ENCODE measurements at places on chromosomes 5 and 9.

DNA sequence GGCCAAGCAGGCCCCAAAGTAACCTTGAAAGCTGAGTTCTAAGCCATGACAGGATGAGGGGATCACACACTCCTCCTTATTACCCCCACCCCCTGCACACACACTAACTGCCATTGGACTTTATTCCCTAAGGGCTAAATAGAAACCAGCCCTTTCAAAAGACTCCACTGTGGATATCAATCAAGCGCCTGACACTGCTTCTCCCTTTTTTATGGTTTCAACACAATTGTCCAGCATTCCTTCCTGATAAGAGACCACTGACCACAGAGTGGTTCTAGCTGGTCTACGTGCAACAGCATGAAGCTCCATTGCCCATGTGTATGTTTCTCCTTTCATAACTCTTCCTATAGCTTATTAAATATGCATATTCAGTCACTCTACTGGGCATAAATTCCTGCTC lies 34.7 kb downstream of the PAEP start:
- no peak for DNase-seq

GRCh38 chr9:38434853-38435252 lies 10.6 kb upstream of the IGFBPL1 start:
- DNase-seq, result no peak

- DNase-seq, result no peak
These were observed 28.5 kb downstream of the NFIL3 start for GRCh38 chr9:91395106-91395552.

GRCh38 chr9:33921967-33922895 lies 105.3 kb downstream of the UBE2R2 start:
- DNase-seq, result no peak

DNA sequence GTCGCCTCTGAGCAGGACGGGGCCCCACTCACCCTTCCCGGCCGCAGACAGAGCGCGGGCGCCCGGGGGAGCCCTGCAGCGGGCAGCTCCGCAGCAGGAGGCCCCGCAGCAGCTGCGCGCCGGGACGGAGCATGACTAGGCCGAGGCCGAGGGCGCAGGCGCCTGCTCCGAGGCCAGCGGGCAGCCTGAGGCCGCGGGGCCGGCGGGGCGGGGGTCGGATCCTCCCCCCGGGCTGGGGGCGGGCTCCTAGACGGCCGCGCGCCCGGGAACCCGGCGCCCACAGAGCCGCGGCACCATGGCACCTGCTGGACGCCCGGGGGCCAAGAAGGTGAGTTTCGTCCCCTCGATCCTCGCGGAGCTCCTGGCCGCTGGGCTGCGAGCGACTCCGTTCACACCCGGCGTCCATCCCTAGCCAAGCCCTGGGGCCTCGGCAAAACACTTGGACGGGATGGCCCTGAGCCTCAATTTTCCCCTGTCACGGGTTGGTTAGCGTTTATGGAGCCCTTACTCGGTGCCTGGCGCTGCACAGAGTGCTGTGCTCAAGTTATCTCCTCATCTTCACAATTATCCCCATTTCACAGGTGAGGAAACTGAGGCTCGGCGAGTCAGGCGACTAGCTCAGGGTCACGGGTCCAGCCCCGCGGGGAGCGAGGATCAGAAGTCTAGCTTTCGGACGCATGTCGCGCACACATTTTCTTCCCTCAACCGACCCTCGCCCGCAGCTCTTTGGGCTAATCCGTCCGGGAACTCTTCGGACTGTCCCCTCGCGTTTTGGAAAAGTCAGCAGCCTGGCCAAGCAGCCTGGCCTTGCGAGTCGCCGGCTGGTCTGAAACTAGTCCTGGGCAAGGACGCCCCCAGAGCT lies at the start of the genes BHMT2 and DMGDH:
Gene BHMT2 (plus strand): TSS at position 280 of the 862 bp plus-strand sequence. CDS start 16 bp downstream, at position 296.
Gene DMGDH (minus strand): TSS at position 187 of the 862 bp plus-strand sequence. CDS start 54 bp downstream, at position 133.
- no peak for DNase-seq

- no peak for DNase-seq
These were observed 94.9 kb upstream of the PLPPR1 start for GRCh38 chr9:100933656-100934055.

DNA sequence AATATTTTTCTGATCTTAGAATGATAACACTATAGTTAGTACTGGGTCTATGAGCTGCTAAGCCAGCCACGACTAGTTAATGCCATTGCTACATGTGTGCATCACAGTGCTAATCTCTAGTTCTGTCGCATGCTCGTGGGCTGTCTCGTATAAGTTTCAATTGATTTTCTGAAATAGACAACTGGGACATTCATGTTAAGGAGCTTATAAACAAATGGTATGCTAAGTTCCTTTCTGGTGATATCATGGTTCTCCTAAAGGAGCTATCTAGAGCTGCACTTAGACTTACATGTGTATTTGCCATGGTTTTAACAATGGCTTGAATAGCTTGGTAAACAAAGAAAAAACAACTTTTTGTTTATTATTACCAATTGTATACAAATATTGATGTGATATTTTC lies 46.2 kb downstream of the F2RL2 start:
- no peak for DNase-seq

- no peak for DNase-seq
These were observed 233.0 kb upstream of the RPS23 start for GRCh38 chr5:82511134-82511533.

- DNase-seq, result no peak
These were observed 209.6 kb upstream of the PANK3 start for GRCh38 chr5:168788786-168789185.

DNA sequence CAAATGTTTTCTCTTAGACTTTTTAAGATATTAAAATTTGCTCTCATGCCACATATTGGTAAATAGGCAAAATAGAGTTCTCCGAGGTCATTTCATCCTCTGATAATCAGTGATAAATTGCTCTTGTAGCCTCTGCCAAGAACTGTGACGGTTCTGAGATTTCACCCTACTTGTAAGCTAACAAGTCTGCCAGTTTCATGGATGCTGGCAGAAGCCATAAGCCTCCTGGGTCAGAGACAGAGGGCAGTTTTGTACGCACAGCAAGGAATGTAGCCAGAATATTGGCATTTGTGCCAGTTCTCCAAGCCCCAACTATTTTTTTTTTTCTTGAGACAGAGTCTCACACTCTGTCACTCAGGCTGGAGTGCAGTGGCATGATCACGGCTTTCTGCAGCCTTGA lies 945.0 kb upstream of the WWC1 start:
- no peak for DNase-seq

DNA sequence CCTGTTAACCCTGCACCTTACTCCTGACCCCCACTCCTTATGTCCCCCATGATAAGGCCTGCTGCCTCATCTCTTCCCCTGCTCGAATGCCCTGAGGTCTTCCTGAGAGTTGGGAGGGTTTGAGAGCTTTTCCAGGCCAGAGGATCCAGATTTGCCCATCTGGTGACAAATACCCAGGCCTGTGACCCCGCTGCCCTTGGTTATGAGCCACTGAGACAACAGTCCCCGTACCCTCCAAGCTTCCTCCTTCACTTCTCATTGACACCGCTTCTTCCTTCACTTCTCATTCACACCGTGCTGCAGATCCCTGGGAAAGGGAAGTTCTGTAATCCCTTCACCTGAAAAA lies 593 bp downstream of the GM2A start:
- no peak for DNase-seq

DNA sequence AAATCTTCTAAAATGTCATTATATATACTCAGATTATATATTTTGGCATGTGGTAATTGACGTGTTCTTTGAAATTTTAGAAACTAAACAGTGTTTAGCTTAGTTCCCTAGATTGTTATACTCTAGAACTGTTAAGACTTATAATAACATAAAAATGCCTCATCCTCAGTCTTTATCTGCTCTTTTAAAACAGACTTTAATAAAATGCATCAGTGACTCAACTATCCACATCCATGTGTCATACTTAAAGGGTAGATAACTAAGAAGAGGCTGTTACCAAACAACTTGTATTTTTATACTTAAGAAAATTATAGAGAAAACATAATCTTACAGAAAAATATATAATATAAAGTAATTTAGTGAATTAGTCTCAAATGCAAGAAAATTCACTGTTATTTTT lies 15.2 kb downstream of the NFIL3 start:
- no peak for DNase-seq

DNA sequence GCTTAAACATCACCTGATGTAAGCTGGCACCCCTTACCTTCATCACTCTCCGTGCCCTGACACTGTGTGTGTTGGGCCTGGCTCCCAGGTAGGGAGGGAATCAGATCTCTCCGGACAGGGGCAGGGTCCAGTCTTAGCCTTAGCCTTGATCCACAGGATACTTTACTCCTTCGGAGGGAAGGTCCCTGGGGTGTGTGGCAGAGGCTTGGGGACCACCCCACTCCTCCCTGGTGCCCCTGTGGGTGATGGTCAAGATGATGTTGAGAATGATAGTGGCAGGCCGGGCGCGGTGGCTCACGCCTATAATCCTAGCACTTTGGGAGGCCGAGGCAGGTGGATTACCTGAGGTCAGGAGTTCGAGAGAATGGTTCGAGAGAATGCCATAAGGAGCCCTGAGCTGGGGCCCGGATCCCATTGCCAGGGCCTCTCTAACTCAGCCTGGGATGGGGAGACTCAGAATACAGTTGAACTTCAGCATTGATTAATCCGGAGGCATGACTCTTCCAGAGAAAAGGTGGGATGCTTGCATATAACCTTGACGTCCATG lies 269.5 kb downstream of the HSPA4 start:
- no peak for DNase-seq

GRCh38 chr5:89130851-89131250 lies 247.9 kb upstream of the MEF2C start:
- DNase-seq, result no peak

DNA sequence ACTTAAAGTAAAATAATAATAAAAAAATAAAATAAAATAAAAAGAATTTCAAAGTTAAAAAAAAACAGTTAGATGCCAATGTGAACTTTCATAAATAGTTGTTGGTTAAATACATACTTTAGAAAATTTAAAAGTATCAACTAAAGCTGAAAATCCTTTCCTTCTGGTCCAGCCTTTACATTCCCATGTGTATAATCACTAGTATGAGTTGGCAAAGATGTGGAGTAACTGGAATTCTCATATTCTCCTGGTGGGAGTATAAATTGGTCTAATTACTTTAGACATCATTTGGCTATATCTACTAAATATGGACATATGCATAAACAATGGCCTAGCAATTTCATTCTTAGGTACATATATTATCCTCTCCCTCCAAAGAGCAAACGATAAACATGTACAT lies 619.9 kb downstream of the PTPRD start:
- DNase-seq, result no peak

- no peak for DNase-seq
These were observed 42.8 kb downstream of the TIMD4 start for GRCh38 chr5:156920042-156920860.

- no peak for DNase-seq
These were observed 205.4 kb upstream of the PCSK5 start for GRCh38 chr9:75685062-75685461.

- no peak for DNase-seq
These were observed 24.8 kb upstream of the OBP2B start for GRCh38 chr9:133233681-133234432.

GRCh38 chr9:114231719-114232449 lies 76.5 kb downstream of the COL27A1 start:
- DNase-seq, result no peak

DNA sequence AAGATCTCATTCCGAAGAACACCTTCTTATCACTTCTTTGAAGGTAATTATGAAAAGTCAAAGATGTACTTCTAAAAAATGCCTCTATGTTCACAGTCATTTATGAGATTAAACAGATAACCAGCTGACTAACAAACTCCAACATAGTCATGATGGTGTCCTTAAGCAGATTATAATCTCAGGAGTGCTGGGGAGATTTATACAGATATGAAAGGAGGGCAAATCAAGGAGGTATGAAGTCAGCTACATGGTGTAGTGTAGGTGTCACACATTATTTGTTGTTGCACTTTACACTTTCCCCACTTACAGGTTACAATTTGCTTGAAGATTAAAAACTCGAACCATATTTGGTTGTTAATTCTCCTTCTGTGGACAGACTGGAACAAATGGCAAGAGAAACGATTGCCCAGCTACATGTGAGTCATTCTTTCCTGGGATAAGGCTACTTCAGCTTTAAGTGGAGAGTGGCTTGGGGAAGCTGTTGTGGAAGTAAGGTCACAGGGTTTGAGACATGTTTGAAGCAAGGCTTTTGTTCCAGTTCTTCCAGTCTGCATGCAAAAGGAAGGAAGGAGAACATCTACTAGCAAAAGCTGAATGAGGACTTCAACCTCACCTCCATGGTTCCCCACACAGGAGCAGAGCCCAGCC lies 320.1 kb downstream of the ADGRV1 start:
- DNase-seq, result no peak

GRCh38 chr5:2240118-2240904 lies 357.6 kb upstream of the IRX4 start:
- no peak for DNase-seq

DNA sequence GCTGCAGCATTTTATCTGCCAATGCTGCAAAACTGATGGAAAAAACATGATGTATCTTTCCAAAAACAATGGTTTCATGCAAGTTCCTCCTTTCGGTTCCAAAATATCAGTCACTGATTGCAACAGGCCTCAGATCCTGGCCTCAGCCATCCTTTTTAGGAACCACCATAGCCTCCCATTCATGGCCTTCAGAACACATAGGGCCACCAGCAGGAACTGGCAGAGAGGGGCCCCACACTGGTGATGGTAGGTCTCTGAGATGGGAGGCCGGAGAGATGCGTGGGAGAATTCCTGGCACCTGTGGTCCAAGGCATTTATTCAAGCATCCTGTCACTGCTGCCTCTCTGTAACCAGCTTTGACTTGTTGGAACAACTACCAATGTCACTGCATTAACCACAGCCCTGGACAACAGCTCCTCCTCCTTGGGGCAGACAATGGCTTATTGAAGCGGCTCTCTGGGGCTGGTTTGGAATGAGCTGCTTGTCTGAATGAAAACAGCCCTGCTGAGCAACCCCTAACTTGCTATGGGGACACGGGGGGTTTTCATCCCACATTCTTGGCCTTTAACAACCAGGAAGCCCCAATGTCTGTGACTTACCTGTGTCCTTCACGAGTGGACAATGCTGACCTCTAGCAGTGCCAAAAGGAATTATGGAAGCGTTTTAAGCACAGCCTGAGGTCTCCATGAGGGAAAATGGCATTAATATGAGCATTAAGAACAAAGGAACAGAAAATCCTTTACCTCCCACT lies 108.1 kb downstream of the LHFPL2 start:
- DNase-seq, result no peak

- no peak for DNase-seq
These were observed 10.8 kb upstream of the ADRA1B start for GRCh38 chr5:159905496-159905895.

Measured in NCI-H1417 treated with DMSO at 0.1 percent for 48 hours (cell line).